Fibroblast of upper back skin (primary cell): ENCODE measurements at places on chromosomes 11 and 22.

DNA sequence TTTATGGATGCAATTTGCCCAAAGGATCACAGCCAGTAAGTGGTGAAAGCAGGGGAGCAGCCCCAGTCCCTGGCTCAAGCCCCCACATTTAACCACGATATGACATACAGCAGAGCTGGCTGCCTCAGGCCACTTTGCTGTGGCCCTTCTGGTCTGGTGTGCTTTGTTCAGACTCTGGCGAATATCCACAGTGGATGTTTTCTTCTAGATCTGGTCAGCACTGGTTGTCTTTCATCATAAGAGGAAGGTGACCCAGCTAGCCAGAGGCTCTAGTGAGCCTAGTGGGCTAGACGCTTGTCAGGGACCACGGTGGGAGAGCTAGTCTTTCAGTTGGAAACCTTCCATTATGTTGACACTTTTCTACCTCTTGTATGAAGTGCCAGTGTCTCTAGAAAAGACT lies 42.5 kb downstream of the DGCR2 start:
- DNase-seq, result no peak

DNA sequence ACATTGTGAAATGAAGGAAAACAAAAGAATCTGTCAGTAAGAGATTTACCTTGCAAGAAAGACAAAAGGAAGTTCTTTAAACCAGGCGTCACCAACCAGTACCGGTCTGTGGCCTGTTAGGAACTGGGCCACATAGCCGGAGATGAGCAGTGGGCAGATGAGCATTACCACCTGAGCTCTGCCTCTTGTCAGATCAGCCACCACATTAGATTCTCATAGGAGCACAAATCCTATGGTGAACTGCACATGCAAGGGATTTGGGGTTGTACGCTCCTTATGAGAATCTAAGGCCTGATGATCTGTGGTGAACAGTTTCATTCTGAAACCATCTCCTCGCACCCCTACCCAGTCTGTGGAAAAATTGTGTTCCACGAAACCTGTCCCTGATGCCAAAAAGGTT lies 108.2 kb downstream of the CYP2R1 start:
- no peak for DNase-seq

DNA sequence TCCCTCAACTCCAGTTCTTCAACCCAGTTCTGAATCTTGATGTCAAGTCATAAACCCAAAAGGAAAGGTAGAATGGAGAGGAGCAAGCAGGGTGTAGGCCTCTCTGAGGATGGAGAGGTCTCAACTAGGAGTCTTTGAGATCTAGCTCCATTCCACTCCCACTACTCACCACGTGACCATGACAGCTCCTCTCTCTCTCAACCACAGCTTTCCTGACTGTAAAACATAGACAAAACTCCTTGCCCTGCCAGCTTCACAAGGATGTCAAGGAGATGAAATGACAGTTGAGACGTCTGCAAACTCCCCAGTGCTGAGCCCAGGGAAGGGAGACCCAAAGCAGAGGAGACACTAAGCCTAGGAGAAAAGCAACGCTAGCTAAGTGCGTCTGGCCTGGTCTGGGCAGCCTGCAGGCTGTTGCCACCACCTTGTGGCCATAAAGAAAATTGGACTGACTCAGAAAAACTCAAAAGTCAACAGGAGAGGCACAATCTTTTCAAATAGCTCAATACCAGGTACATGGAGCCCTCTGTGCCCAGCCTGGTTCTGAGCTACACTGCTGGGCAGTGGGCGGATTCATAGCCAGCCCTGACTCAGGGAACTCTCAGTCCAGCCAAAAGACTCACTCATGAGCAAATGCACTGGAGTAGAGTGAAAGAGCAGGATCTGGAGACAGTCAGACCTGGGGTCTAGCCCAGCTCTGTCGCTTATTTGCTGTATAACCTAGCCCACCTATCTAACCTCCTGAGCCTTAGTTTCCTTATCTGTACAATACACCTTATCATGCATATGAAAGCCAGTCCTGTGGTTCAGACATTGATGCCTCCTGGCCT lies 3.4 kb downstream of the CLPB start:
- DNase-seq, result peak; percentile 47

GRCh38 chr11:125272821-125273220 lies 108.3 kb downstream of the PKNOX2 start:
- DNase-seq, result no peak

DNA sequence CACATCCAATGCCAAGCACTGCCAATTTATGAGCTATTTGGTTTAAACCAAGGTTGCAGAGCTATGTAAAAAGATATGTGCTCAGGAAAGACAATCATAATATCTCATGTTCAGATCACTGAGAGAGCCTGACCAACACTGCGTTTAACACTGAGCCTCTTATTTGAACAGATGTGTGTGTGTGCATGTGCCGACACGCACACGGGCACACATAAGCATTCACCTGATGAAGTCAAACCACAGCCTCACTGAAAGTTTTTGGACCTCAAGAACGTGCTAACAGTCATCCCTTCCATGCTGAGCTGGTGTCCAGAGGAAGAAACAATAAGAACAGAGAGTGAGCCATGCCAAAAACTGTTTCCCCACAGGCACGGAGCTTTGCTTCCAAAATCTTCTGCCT lies 23.4 kb downstream of the HPS4 start:
- no peak for DNase-seq

- DNase-seq, result no peak
Measured at GRCh38 chr11:86442827-86443226, 68.1 kb downstream of the CCDC81 start.

- no peak for DNase-seq
Measured at GRCh38 chr22:22164541-22165272, 79.9 kb upstream of the VPREB1 start.

DNA sequence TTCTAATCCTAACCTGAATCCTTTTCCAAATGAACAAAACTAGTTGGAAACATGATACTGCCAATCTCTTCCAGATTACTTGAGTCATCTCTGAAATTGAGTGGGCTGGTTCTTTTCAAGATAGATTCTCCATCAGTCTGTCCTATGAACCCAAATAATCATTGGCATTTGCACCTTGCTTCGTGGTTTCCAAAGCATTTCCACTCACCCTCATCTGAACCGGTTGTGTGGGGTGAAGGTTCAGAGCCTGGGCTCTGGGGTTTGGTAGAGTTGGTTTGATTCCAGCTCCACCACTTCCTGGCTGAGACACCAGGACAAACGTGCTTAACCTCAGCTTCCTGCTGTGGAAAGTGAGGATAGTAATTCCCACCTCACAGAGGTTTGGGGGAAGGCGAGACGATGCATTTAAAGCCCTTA lies 206.4 kb upstream of the E2F8 start:
- DNase-seq, result peak; percentile 70

DNA sequence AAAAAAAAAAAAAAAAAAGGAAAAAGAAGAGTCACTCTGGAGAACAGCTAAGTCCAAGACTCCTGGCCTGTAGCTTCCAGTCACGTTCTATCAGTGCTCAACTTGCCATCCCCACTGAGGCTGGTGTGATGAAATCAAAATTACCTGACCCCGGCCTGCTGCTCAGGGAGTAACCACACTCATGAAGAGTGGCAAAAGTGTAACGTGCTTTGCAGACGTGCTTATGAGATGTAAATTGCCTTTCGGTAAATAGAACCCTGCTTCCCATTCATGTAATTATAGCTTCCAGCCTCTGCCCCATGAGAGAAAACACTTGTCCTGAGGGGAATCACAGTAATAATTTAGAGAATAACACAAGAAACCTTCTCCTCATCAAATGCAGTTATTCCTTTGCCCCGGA lies 28.2 kb upstream of the CHKA start:
- DNase-seq, result no peak

DNA sequence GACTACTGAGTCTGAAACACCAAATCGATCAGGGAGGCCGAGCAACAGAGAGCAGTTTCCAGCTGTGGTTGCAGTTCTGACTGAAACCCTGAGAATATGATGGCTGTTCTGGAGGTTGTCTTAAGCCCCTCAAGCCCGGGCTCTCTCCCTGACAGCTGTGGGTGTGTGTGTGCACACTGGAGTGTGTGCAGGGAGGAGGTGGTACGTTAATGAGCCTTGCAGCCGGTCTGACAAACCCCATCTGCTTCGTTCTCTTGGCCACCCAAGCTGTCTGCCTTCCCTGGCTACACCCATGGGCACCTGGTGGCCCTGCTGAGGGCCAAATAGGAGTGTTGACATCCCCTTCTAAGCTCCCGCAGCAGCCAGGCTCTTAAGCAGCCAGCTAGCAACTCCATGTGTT lies 189.8 kb downstream of the KIRREL3 start:
- no peak for DNase-seq

DNA sequence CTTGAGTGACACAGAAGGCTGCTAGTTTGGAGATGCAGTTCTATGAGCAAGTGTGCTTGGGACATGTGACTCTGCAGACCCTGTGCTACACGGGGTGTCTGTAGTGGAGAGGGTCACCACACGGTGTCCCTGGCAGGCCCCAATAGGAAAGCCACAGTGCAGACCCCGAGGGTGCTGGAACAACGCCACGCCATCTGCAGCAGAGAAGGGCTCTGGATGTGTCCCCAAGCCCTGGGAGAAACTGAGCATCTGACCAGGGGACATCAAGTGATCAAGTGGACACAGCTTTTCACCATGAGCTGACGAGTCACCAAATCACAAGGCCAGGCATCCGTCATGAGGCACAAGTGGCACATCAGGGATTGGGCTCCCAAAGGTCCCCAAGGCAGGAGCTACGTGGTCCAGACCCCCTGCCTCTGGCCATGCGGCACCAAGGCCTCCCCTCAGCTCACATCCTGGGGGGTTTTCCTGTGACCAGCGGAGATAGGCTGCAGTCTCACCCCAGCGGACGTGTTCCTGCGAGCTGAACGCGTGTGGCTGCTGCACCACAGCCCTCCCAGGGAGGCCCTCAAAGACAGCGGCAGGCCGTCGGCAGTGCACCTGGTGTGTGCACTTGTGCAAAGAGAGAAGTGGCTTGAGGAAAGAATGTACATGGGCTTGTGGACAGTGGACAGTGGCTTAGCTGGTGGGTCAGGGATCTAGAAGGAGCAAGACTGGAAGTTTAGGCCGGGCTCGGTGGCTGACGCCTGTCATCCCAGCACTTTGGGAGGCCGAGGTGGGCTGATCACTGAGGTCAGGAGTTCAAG lies 96.7 kb downstream of the RPS6KA4 start:
- no peak for DNase-seq

DNA sequence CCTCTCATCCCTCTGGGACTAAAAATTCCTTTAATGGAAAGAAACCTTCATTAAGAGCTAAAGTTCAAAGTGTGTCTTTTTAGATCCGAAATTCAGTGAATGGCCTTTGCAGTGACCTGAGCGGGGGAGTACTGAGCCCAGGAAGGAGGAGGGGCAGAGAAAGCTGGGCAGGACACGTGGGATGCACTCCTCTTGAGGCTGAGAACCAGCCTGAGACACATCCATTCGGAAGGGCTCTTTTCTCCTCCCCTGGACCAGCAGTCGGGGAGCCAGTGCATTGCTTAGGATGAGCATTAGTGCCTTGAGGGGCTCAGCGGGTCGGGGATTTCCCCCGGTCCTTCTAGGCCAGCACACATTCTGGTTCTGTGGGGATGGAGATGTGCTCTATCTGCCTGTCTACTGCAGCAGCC lies 258.9 kb upstream of the B3GAT1 start:
- no peak for DNase-seq

GRCh38 chr22:34105461-34106062 lies 185.3 kb upstream of the LARGE1 start:
- no peak for DNase-seq

DNA sequence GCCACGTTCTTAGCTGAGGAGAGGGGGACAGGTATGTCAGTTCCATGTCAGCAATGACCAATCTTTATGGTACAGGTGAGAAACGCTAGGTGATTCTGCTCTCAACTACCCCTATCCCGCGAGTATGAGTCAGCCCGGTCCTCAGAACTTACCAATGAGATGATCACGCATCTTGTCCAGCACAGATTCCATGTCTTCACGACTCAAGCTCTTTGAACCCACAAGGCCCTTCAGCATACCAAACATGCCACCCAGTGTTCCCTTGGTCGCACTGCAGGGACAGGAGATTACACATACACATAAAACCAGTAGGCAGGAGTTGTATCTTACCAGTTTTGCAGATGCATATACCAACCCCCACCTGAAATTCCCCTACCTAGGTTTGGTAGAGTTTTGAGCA lies 2.9 kb downstream of the SRPRA start:
- DNase-seq, result peak; percentile 6

GRCh38 chr11:96412761-96413381 lies 23.1 kb downstream of the JRKL start:
- no peak for DNase-seq

- no peak for DNase-seq
Measured at GRCh38 chr11:129374081-129374992, 1.3 kb upstream of the BARX2 start.

GRCh38 chr11:9718147-9718546 lies 54.3 kb downstream of the SWAP70 start:
- DNase-seq, result no peak

DNA sequence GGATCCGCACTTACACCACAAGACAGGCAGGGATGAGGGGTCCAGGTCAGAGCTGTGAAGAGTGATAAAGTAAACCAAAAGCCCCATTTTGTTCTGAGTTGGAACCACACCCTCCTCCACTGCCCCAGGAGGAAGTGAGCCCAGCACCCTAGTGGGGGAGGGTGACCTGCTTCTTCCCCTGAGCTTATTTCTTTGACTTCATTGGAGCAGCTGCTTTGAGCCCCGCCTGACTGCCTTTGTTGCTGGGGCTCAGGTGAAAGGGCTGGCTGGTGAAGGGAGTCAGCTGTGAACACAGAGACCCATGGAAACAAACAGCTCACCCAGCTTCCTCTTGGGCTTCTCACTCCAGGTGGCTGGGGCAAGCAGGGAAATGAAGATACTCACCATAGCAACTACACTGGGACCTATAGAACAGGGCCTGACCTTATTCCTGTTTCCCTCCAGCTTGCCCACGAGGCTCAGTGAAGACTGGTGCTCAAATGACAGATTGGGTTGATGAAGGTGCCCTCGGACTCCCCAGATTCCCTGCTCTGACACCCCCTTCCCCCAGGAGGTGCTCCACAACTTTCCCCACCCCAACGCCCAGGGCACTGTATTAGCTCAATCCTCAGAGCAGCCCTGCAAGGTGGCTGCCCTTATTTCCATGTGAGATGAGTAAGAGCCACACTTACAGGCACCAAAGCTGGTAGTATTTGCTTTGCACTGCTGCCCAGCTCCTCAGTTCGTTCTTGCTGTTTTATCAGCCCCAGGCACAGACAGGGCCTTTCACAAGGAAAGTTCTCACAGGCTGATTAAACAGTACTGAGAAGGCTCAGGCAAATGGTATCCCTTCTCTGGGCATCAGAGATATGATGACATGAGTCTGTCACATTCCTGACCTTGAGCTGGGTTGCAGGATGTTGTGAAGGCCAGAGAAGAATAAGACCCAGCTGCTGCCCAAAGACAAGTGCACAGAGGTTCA lies 2.4 kb downstream of the UCP2 start:
- DNase-seq, result no peak

GRCh38 chr11:65868076-65868667 lies 4.4 kb downstream of the EFEMP2 start:
- no peak for DNase-seq
